Pulmonary artery endothelial cell (primary cell): ENCODE measurements at places on chromosomes 7 and 10. TPM values are rescaled to one million over a fixed set of nuclear protein-coding genes. Genes with fewer than 3 reads are reported as not detected.

Gene CYP3A4
- not detected in 2 replicates for total RNA-seq

Gene PTPN20
- 0.26 and 1.7 TPM in 2 replicates for total RNA-seq

Gene KAT6B
- 10.0 and 16.6 TPM in 2 replicates for total RNA-seq

Gene PTPRN2
- 0.53 and 0.88 TPM in 2 replicates for total RNA-seq

Gene ZNF786
- 6.6 and 9.2 TPM in 2 replicates for total RNA-seq

Gene TPST1
- total RNA-seq: 31.7 and 56.7 TPM in 2 replicates

Gene TDRD1
- not detected in 2 replicates for total RNA-seq

Gene ACSM6
- total RNA-seq: not detected in 2 replicates

Gene LRRD1
- not detected in 2 replicates for total RNA-seq

Gene WDFY4
- 7.1 and 19.1 TPM in 2 replicates for total RNA-seq

Gene FGL2
- total RNA-seq: 0.25 and 0.26 TPM in 2 replicates

Gene PRSS37
- not detected in 2 replicates for total RNA-seq

Gene UPK3BL1
- total RNA-seq: 5.3 and 8.6 TPM in 2 replicates

Gene MKX
- total RNA-seq: not detected in 2 replicates

Gene ANKRD30A
- not detected in 2 replicates for total RNA-seq

Gene NEBL
- 0.71 and 1.4 TPM in 2 replicates for total RNA-seq

Gene PLPP4
- total RNA-seq: 5.2 and 16.5 TPM in 2 replicates

Gene CFAP58
- total RNA-seq: 0.46 and 0.63 TPM in 2 replicates

Gene TNS3
- total RNA-seq: 15.8 and 30.4 TPM in 2 replicates

Gene EBLN1
- not detected in 2 replicates for total RNA-seq

Gene HOXA6
- total RNA-seq: 0.07 and 0.42 TPM in 2 replicates

Gene SFTPA1
- not detected in 2 replicates for total RNA-seq

Gene LEP
- total RNA-seq: not detected in 2 replicates

Gene KLF14
- total RNA-seq: not detected in 2 replicates

Gene GHRHR
- not detected in 2 replicates for total RNA-seq

Gene MYOZ1
- total RNA-seq: not detected in 2 replicates

Gene ECHDC3
- 4.2 and 6.7 TPM in 2 replicates for total RNA-seq

Gene PPP1R9A
- total RNA-seq: 4.1 and 9.3 TPM in 2 replicates

Gene CABCOCO1
- 0.33 TPM in 1 of 2 replicates, not detected in the other for total RNA-seq

Gene STRIP2
- 6.6 and 17.8 TPM in 2 replicates for total RNA-seq

Gene GNA12
- total RNA-seq: 20.4 and 31.0 TPM in 2 replicates

Gene CRTAC1
- 2.5 and 4.9 TPM in 2 replicates for total RNA-seq

Gene MSMB
- total RNA-seq: not detected in 2 replicates

Gene SRRM3
- total RNA-seq: 0.53 and 1.8 TPM in 2 replicates

Gene PVRIG
- not detected in 2 replicates for total RNA-seq

Gene SFTPA2
- not detected in 2 replicates for total RNA-seq

Gene FIS1
- total RNA-seq: 132 and 233 TPM in 2 replicates

Gene LIPF
- total RNA-seq: not detected in 2 replicates

Gene ETV1
- total RNA-seq: 3.2 and 8.1 TPM in 2 replicates

Gene POM121C
- 5.1 and 7.9 TPM in 2 replicates for total RNA-seq

Gene AFAP1L2
- total RNA-seq: 1.3 and 7.3 TPM in 2 replicates

Gene HOXA3
- total RNA-seq: 0.53 and 0.66 TPM in 2 replicates

Gene ERVW-1
- not detected in 2 replicates for total RNA-seq

Gene ZNF365
- 0.04 and 0.40 TPM in 2 replicates for total RNA-seq

Gene PRF1
- total RNA-seq: not detected in 2 replicates

Gene IGFBP3
- total RNA-seq: 10.2 and 15.5 TPM in 2 replicates

Gene ZNF804B
- total RNA-seq: not detected in 2 replicates
